ENCODE measurements at places on chromosomes 16 and 17.
A peak's percentile ranks its signal among the peaks of the same experiment; 100 is the strongest.

DNA sequence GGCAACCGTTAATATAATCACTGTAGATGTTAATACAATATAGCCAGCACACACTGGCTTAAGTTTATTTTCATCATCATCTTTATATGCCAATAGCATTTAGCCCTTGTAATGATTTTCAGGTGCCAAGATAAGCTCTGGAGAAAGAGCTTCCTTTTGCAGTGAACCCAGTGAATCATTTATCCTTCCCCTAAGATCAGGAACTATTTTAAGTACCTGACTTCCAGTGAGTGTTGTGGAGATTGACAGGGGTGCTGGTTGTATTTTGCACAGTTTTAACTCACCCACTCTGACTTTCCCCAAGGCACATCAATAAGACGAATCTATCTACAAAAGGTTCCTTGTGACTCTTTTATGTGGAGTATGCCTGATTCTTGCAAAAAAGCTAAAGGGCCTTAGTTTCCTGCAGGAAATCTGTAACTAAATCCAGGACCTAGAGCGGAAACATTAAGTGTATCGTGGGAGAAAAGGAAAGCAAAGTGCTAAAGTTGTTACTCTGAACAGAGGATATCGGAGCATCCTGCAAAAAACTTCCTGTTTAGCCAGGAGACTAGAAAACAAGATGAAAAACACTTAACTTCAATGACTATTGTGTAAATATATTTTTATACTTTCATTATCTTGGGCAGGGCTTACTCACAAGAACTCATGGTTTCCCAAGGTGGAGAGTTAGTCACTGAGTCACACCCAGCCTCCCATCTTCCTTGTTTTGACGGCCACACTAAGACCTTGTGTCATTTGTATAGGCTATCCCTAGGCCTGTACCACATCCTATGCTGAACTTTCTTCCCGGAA, 183.6 kb downstream of the MAP2K6 start:
- no peak for DNase-seq

DNA sequence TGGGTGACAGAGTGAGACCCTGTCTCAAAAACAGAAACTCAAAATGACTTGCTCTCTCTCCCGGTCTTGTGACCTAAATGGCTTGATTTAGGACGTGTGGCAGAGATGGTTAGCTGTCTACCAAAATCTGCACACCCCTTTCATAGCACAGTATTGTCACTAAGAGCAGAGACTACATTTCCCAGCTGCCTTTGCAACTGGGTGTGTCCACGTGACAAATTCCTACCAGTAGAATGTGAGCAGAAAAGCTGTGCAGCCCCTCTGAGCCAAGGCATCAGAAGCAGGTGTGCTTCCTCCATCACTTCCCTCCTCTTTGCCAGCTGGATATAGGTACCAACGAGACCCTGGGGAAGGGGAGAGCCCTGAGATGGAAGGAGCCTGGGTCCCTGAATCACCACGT, 25.5 kb downstream of the GPR142 start:
- no peak for DNase-seq

DNA sequence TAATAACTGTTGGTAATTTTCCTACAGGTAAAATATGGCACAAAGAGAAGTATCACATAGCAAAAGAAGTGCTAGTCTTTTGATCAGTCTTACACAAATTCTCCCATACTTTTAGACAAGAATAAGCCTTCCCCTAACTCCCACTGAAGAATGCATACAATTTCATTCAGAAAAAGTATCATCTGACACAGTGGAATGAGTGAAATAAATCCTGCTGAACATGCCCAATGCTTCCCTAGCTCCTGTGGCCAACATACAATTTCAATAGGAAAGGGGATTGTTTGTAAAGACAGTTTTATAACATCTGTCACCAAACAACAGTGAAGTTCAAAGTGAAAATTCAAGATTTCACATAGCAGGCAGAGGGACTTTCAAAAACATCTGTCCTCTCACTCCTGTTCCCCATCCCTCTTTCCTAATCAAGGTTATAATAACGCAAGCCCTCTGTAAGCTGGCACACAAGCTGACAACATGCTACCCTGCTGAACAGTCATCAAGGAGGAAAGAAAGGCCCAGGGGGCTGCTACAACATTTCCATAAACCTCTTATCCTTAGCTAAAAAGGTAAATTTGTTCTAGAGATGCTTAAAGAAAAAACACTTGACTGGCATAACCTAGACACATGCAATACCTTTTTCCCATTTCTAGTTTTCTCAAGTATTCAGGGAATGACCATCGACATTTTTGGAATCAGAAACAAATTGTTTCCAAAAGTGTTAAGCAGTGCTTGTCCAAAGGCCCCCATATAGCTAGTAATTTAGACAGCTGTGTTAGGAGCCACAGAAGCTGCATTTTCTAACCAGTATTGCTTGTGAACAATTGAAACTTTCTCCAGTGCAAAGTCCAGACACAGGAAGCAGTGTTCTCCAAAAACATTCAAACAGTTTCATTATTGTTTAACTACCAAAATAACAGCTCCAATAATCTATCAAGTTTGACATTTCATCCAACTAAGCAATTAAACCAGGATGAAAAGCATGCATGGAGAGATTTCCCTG, 11.5 kb upstream of the RFFL start:
- DNase-seq = no peak

DNA sequence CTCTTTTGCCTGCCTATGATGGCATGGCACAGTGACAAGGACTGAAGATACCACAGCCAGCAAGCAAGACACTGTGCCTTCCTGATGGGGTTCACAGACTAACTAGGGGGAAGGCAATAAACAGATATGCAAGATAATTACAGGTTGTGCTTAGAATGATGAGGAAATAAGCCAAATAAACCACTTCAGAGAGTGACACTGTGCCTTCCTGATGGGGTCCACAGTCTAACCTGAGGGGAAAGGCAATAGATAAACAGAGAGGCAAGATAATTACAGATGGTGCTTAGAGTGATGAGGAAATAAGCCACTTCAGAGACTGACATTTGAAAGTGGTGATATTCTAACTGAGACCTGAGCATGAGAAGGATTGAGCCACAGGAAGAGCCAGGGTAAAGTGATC, 84.2 kb downstream of the HS3ST2 start:
- DNase-seq = no peak

DNA sequence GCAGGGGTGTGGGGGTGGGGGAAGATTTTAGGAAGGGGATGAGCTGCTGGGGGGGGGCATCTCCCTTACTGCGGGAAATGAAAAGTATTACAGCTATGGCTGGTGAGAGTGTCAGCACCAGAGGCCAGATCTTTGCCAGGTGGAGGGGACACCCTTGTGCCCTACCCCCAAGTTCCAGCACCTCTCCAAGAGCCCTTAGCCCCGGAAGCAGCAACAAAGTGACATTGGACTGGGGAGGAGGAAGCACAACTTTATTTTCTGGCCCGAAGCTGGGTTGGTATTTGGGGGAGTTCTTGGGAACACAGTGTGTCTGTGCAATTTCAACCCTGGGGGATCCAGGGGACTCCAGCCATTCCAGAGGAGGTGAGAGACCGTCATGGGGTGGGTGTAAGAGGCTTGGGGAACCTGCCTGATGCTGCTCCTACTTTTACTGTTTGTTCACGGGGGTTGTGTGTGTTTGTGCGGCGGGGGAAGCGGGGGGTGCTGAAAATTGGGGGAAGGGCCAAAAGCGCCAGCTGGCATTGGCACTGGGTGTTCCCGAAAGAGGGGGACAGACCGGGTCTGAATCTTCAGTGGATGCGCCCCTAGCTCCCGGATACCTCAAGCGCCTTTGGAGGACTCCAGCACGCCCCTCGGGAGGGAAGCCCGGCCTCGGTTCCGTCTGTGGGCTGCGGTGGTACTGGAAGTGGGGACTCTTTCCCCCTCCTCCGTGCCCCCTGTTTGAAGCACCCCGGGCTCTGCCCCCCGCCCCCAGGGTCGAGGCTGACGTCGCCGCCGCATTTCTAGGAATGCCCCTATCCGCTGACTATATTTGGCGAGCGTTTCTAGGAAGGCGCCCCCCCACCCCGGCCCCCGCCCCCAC, 230.3 kb downstream of the MRTFB start:
- no peak for DNase-seq

DNA sequence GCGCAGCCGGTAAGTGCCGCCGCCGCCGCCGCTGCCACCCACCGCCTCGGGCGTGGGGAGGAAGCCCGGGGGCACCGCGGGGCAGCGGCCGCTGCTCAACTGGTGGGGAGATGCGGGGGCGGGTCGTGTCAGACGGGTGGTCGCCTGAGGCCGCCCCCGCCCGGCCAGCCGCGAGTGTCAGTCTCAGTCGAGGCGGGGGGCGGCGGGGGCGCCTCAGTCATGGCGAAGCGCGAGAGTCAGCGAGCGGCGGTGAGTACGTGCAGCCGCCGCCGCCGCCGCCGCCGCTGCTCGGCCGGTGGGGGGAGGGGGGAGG, 76.2 kb downstream of the CHD9 start:
- no peak for DNase-seq

DNA sequence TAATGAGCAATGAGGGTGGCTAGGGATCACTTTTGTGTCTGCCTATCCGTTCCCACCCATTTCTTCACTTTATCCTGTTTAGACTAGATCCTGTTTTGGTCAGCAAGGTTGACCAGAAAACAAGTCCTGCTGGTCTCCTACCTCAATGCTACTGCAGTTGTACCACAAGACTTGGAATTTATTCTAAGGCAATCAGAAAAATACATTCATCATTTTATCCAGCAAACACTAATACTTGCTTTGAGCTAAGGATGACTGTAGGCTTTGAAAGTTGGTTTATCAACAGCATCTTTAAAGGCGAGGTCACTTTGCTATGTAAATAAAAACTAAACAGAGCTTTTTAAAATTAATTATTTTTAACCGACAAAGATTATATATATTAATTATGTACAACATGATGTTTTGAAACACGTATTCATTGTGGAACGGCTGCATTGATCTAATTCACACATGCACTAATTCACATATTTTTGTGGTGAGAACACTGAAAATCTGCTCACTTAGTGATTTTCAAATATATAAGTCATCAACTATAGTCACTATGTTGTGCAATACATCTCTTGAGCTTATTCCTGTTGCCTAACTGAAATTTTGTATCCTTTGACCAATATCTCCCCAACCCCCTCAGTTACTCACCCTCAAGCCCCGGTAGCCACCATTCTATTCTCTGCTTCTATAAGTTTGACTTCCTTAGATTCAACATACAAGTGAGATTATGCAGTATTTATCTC, 125.9 kb upstream of the HS3ST3A1 start:
- no peak for DNase-seq

- DNase-seq = no peak
Observed at GRCh38 chr16:3915426-3916260, 35.1 kb upstream of the CREBBP start.

DNA sequence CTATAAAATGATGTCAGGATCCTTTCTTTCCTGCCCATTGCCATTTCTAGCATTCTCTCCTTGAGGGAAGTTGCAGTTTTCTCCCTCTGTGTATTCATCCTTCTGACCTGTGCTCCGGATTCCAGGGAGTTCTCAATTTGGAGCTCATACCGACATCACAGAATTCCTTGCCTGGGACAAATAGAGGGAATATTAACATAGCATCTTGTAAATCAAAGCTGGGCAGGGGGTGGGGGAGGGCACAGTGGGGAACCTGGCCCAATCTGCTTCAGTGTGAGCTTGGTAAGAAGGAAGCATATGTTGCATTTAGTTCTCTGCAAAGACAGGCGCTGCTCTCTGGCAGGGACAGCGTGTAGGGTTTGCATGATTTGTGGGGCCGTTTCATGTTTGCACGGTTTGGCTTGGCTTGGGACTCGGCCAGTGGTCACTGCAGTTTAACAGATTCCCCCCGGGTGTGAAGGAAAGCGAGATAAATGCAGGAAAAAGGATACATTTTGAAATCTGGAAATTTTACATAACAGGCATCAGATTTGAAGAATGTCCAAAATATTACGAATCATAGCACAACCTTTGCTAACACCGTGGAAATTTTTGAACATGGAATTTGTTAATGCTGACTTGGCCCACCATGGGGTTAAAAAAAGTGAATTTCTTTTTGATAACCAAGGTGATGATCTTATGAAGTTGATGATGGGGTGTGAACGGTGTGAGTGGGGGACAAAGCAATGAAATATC, 178.0 kb downstream of the WWOX start:
- DNase-seq = no peak

DNA sequence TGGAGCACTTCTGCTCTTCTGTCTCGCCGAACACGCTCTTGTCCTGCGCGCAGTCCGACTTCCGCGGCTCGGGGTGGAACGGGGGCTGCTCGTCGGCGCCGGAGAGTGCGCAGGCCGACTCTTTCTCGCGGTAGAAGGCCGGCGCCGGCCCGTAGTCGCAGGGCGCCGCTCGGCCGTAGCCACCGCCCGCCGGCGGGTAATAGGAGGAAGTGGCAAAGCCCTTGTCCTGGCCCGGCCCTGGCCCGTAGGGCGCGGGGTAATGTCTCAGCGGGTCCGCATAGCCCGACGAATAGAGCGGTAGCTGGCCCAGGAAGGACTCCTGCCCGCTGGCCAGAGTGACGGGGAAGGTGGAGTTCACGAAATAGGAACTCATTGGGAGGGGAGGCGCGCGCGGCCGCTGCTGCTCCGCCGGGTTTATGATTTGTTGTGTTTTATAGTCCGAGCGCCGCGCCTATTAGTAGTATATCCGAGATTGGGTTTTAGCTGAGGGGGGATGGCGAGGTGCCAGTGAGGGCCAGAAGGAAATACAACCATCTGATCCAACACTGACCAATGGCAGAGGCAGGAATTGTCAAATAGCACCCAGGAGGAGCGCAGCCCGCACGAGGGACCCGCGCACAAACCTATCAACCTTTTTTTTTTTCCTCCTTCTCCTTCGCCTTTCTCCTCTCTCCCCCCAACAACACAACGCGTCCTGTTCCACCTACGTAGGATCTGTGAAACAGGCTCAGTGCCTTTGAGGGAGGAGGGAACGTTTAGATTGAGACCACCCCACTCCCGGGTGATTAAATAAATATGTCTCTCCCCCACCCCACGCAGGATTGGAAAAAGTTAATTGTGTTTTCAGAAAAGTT, 4.4 kb upstream of the HOXB5 start:
- DNase-seq = peak; percentile 57

- DNase-seq = no peak
Observed at GRCh38 chr17:77217566-77217965, 76.8 kb downstream of the SEC14L1 start.

DNA sequence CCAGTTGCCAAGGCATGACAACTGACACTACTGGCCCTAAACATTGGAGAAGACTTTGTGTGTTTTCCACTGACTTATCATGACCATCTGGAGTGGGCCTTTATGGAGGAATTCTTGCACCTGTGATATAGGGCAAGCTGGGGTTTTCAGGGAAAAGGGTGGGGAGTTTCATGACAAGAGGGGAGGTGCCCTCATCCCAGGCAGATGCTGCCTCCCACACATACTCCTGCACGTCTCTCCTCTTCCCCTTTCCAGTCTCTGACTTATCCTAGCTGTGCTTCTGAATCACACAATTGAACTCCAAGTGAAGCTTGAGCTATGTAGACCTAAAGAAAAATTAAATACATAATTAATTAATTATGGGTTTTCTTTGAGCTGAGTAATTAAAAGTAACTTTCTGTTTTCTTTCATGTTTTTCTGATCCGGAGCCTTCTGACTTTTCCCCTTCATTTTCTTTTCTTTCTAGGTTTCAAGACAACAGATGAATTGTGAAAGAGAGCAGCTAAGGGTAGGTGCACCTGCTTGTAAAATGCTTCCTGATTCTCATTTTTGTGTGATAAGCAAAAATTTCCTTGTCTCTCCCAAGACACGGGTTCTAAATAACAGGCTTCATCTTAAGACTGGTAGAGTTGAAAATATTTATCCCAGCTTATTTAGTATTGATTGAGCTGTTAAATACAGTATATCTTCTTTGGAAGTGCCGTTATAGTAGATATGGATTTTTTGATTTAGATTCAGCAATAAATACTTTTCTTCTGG, 280.9 kb upstream of the RBFOX1 start:
- no peak for DNase-seq

GRCh38 chr16:71218306-71218963, 12.1 kb downstream of the HYDIN start:
- no peak for DNase-seq

- no peak for DNase-seq
Observed at GRCh38 chr17:59436900-59437299, 105.4 kb downstream of the YPEL2 start.

Data from T-helper 2 cell (primary cell).